ENCODE measurements at places on chromosomes 6 and 20.

DNA sequence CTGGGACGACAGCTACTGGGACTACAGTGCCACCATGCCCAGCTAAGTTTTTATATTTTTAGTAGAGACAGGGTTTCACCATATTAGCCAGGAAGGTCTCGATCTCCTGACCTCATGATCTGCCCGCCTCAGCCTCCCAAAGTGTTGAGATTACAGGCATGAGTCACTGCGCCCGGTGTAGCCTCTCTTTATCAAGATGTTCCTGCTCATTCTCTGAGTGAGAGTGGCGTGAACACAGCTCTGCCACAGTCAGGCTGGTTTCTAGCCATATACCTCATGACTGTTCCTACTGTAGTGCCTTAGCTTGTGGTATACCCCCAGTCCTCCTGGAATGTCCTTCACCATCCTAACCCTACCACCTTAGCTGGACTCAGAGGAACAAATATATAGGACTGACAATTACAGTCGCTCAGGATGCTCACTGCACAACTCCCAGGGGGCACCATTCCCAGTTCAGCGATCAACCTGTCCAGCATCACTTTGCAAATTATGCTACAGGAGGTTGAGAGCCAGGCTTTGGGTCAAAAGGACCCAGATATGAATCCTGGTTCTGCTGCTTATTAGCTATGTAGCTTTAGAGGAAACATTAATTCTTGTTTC is 86.3 kb downstream of the CHMP4B start:
- DNase-seq, result no peak

GRCh38 chr6:160055378-160055777 is 66.2 kb upstream of the SLC22A1 start:
- no peak for DNase-seq

DNA sequence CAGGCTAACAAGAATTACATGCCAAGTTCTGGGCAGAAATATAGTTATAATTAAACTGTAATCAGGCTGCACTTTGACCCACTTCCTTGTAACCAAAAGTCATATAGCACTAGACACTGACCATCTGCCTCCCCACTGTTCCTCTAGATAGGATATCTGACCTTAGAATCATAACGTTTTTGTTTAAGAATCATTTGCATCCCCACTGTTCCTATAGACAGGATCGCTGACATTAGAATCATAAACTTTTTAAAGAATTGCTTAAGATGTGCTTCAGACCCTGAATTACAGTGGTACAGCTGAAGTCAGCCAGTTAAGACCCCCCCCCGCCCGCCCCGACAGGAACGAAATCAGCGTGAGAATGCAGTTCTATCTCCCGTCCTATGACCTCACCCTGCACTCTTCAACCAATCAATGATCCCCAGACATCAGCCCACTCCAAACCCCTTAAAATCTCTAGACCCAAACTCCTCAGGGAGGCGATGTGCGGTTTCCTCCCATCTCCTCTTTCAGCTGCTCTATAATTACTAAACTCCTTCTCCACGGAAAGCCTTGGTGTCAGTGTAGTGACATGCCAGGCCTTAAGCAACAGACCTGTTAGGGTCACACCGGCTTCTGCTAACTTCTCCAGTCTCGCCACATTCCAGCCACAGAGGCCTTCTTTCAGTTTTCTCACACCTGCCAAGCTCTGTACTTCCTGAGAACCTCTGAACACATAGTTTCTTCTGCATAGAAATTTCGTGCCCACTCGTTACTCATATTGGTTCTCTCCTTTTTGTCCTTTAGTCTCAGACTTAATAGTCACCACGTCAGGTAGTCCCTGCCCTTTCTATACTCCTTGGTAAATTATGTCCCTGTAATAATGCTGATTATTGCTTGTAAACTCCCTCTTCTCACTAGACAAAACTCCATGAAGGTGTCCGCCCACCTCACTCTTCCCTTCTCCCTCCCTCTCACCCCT is 93.5 kb downstream of the DTNBP1 start:
- DNase-seq, result no peak

DNA sequence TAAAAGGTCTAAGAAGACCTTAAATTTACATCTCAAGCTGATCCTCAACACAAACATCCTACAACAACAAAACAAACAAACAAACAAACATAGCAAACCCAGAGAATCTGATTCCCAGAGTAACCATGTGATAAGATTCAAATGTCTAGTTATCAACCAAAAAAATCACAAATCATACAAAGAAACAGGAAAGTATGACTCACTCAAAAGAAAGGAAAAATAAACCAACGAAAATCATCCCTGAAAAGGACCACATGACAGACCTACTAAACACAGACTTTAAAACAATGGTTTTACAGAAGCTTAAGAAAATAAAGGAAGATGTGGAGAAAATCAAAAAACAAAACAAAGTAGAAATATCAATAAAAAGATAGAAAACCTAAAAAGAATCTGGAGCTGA is 18.1 kb downstream of the VNN1 start:
- no peak for DNase-seq

DNA sequence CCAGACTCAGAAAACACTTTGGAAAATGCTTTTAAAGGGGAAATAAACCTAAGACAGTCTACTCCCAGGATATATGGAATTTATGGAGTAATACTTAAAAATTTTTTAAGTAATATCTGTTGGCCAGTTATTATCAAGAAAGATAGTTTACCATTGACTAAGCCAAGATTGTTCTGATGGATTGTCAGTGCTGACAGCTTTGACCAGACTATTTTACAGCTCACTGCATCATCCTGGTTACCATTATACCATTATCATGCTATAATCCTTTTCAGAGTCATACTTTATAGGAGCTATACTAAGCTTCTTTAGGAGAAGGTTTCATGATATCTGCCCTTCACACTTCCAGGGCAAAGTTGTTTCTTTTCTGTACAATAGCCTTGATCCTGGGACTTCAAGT is 16.5 kb downstream of the GTF2H5 start:
- no peak for DNase-seq
